ENCODE measurements at places on chromosomes 2 and 18. TPM values are rescaled to one million over a fixed set of nuclear protein-coding genes. Genes with fewer than 3 reads are reported as not detected.

C2orf80 gene
- not detected for total RNA-seq

- DNase-seq, result no peak
These were observed 64.5 kb upstream of the ADAM23 start for GRCh38 chr2:206378835-206379234.

GRCh38 chr18:61528961-61529360, 195.7 kb downstream of the CDH20 start:
- no peak for DNase-seq

CCDC74A gene
- 1.1 TPM for total RNA-seq

DNA sequence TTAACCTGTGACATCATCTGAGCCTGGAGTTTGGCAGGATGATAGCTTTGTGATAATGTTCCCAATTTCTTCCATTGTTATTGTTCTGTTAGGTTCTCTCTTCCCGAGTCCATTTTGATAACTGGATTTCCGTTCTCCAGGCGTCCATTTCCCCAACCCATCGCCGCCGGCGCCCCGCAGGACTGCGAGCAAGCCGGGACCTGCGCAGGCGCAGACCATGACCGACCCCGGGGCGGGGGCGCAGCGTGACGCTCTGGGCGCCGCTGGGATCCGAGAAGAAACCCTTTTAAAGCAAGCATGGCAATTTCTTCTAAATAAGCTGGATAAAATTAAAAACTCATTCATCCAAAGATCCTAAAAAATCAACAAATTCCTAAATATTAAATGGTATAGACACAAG, at the start of gene SLC25A52:
TSS of gene SLC25A52 (minus strand) at position 186 of the 400 bp plus-strand sequence. CDS start 219 bp downstream, outside the sequence.
- DNase-seq, result no peak

GRCh38 chr18:25244924-25245698, 106.9 kb downstream of the ZNF521 start:
- no peak for DNase-seq

GRCh38 chr18:9380621-9381395, 46.2 kb downstream of the TWSG1 start:
- DNase-seq, result no peak

- DNase-seq, result no peak
These were observed 37.6 kb downstream of the NXPH2 start for GRCh38 chr2:138742441-138743057.

DNA sequence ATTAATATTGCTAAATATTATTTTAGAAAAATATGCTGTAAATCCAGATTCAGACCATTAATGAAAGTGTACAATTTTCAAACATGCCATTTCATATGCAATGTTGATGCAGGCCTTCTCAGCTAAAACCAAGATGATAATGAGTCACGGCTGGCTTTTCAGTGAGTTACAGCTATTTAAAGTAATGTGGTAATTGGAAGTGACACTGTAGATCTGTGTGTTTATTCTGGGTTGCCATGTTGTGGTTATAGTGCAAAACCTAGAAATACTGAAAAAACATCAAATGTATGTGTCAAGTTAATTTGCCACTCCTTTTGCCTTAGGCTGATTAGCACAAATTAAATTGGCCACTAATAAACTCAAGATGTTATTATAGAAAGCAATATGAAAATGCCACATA, 506.6 kb downstream of the ERBB4 start:
- no peak for DNase-seq

SRD5A2 gene
- total RNA-seq, result not detected

- DNase-seq, result no peak
These were observed 328.5 kb upstream of the FANCL start for GRCh38 chr2:58569475-58570185.

DNA sequence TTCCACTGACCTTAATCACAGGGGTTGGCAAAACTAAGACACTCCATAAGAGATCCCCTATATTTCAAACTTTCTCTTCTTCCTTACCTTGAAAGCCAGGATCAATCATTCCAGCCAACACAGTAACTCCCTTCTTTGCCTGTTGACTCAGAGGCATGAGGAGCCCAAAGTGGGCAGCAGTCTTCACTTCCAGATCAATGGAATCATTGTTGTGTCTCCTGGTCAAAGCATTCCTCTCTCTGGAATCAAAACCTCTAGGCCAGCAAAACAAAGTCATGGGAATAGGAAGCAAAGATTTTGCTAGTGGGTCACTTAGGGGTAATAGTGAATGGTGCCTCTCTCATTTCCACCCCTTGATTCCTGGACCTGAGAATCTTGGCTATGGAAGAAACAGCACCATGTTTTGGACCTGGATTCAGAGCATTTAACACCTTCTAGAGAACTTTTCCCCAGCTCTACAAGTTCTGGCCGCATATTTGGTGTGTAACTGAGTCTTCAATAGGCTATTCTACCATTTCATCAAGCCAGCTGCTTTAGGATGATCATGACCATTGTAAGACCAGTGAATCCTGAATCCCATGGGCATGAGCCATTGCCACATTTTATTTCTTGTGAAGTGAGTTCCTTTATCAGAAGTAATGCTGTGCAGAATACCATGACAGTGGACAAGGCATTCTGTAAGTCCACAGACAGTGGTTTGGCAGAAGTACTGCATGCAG, 65.7 kb upstream of the SERPINE2 start:
- DNase-seq, result no peak

MATN3 gene
- 0.11 TPM for total RNA-seq
